CD4-positive, alpha-beta T cell treated with Interleukin-6 at 100 ng/mL for 8 hours (primary cell): ENCODE measurements at places on chromosomes 16 and 17.

DNA sequence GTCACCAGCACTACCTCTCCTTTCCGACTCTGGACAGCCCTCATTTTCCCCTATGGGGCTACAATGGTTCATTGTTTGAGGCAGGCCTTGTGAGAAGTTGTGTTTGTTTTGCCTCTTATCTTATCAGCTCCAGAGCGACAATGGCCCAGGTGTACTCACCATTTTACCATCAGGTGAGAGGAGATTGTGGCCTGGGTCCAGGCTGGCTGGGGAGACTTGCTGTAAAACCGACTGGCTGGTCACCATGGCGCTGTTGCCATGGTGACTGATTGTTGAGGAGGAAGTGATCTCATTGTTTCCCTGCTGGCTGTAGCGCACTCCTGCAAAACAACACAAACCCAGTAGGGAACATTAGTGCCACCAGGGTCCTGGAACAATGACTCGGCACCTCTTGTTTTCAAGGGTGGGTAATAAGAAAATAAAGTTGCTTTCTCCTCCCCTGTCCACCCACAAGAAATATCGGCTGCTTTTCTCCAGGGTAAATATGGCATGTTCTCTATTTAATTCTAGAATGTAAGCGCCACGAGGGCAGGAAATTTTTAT is 34.4 kb downstream of the HNF1B start:
- DNase-seq: no peak

DNA sequence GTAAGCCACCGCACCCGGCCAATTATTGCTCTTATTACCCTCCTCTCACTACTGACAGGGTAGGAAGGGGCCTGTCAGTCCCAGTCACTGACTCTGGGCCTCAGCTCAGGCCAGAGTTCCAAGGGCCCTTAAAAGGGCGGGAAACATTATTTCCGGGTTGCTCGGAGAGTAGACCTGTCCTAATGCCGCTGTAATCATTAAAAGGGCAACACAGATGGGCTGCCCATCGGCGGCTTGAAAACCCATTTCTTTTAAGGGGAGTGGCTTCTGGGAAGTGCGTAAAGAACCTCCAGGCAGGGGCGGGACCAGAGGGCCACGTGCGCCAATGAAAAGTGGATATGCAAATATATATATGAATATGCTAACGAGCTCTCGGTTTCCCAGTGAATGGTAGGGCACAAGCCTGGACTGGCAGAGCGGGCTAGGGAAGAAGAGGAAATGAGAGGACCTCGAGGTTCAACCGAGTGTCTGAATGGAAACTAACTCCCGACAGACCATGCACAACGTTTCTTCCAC is 26.6 kb downstream of the PIPOX start:
- DNase-seq: no peak

DNA sequence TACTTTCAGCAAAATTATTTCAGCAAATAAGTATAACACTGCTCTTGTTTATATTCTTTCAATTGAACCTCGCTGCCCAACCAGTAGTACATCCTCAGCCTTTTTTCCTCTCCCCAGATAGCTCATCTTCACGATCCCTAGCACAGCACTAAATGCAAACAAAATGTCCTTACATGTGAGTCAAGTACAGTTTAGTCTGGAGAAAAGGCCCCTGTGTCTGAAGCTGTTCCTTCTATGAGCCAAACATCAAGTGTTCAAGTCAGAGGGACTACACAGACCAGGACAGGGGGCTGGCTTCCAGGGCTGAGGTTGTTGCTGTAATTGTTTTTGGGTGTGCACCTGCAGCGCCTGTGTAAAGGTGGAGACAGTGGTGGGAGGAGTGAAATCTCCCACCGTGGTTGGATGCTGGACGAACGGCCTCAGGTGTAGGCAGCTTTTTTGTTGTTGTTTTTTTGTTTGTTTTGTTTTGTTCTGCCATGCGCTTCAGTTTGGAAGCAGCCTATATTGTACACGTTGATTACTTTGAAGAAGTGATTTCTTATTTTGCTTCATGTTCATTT is 147.1 kb downstream of the PRKCA start:
- DNase-seq: no peak

GRCh38 chr17:48647103-48647962 is 21.2 kb upstream of the HOXB9 start:
- DNase-seq: no peak

DNA sequence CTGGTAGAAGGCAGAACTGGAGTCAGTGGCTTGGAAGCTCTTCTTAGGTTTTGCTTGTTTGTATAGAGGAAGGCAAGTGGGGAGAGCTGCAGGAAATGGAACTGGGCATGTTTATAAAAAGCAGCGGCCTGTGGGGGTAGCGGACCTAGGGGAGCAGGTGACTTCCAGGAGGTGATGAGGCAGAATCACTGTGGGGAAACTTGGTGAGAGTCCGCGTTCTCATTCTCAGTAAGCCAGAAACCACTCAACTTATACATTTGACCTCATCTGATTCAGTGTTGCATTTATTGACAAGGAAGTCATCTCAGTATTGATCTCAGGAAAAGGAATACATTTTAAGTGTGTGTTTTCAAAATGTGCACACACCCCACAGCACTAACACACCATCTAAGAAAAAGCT is 299.8 kb downstream of the CNTNAP4 start:
- no peak for DNase-seq

- DNase-seq: no peak
Observed at GRCh38 chr16:83136419-83136818, 509.6 kb downstream of the CDH13 start.

DNA sequence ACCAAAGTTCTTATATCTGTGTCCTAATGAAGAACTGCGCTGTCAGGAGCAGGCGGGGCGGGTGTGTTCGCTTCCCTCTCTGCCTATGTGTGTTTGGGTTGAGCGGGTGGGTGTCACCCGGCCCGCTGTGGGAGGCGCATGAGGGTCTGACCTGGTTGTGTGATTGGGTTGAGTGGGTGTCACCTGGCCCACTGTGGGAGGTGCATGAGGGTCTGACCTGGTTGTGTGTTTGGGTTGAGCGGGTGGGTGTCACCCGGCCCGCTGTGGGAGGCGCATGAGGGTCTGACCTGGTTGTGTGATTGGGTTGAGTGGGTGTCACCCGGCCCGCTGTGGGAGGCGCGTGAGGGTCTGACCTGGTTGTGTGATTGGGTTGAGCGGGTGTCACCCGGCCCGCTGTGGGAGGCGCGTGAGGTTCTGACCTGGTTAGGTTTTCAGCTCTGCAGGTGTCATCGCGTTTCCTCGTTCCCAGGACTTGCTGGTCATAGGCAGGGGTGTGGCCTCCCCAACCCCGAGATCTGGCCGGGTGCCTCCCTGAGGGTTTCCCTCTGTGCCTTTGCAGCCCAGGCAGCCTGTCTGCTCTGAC is 69.6 kb upstream of the ZNF750 start:
- peak; percentile 14 for DNase-seq

- DNase-seq: no peak
Observed at GRCh38 chr16:85449191-85449884, 163.8 kb upstream of the GSE1 start.
